Stimulated activated CD8-positive, alpha-beta memory T cell treated with anti-CD3 and anti-CD28 coated beads, Interleukin-2, amount 100 ng/mL, for 1 hour (primary cell): ENCODE measurements at places on chromosomes 16 and 17.

GRCh38 chr16:62288990-62289629, 252.9 kb upstream of the CDH8 start:
- DNase-seq = no peak

- no peak for DNase-seq
These were observed 315.6 kb downstream of the WWOX start for GRCh38 chr16:78415013-78415412.

DNA sequence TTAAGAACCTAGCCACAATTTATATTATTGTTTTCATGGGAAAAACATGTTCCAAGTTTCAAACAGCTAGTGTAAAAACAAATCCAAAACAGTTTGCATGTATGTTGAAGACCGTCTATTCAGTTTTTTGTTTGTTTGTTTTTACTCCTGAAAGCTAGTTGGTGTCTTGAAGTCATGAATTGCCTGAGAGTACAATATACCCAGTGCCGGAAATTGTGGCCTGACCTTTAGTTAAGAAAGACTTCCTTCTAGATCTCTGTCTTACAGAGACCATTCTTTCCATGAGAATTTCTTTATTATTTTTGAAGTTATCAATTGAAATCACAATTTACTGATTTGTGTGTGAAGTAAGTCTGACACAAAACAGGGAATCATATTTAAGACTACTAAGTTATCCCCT, 474.8 kb downstream of the KCNJ2 start:
- no peak for DNase-seq

DNA sequence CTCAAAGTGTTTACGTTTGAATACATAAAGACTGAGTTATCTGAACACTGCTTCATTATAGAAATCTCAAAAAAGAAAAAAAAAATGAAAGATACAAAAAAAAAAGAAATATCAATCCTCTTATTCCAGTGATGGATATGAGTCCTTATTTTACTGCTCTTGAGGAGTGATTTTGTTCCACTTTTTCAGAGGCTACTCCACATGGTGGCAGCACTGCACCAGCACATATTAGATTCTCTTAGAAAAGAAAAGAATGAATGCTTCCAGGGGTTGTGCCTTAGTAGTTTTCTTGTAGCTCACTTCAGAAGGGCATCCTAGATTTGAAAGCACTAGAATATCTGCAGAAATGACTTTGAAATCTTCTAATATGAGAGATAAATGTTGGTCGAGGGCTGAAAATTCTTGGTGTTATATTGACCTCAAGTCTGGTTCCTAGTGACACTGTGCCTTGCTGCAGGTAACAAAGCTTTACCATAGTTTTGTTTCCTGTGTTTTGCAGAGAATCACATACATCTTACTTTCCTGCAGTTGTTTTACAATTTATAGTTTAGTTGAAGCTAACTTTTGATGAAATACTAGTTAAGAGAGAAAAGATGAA, 25.9 kb downstream of the AP2B1 start:
- no peak for DNase-seq

DNA sequence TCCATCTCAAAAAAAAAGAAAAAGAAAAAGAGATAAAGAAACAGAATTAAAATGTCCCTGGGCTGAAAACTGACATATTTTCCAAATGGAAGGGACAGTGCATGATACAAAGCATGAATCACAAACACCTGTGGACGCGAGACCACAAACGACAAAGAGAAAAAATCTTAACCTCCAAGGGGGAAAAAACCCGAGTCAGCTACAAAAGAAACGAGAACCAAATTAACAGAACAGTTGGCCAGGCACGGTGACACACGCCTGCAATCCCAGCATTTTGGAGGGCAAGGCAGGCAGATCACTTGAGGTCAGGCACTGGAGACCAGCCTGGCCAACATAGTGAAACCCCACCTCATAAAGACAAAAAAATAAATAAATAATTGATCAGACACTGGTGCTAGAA, 1.9 kb downstream of the TRAP1 start:
- DNase-seq = no peak

DNA sequence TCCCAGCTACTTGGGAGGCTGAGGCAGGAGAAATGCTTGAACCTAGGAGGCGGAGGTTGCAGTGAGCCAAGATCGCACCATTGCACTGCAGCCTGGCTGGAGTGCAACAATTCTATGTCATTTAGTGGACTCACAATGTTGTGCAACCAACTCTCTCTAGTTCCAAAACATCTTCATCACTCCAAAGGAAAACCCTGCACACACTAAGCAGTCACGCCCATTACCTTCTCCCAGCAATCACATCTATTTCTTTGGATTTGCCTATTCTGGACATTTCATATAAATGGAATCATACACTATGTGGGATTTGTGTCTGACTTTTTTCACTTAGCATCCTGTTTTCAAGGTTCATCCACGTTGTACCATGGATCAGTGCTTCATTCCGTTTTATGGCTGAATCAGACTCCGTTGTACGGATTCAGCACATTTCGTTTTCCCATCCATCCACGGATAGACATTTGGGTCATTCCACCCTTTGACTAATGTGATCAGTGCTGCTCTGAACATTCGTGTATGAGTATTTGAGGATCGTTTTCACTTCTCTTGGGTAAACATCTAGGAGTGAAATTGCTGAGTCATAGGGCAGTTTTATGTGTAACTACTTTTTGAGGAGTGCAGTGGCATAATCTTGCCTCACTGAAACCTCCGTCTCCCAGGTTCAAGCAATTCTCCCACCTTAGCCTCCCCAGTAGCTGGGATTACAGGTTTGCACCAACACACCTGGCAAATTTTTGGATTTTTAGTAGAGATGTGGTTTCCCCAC, 45.4 kb upstream of the EMP2 start:
- DNase-seq = no peak

DNA sequence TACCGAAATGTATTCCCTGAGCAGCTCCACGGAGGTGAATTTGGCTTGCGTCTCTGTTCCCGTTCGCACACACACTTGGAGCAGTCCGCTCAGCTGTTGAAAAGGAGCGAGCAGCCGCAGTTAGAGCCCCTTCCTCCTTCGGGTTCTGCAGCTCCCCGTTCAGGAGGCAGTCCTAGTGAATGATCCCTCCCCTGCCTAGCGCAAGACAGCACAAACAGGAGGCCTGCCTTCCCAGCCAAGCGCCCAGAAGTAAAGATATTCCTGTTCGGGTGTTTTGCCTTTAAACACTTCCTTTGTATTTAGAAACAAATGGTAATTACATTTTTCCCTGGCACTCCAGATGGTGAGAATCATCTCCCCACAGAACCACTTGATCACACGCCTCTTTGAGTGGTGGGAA, 64.7 kb downstream of the ABCC12 start:
- DNase-seq = no peak

DNA sequence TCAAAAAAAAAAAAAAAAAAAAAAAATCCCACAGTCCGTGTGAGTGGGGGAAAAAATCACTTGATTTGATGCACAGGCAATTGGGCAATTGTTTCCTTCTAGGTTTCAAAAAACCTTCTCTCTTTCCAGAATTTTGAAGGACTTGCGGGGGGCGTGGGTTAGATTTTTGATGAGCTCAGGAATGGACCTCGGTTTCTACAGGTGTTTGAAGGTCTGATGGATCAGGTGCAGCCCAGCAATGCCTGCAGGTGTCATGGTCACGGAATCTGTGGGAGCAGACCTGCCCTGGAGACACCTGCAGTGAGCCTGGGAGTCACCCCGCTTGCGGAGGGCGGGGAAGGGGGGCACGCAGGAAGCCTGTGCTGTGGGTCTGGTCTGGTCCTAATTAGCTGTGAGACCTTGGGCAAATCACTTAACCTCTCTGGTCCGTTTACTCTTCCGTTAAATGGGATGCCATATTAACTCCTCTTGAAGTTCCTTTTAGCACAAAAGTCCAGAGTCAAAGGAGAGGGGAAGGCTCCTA, 174.2 kb downstream of the IRF8 start:
- no peak for DNase-seq

DNA sequence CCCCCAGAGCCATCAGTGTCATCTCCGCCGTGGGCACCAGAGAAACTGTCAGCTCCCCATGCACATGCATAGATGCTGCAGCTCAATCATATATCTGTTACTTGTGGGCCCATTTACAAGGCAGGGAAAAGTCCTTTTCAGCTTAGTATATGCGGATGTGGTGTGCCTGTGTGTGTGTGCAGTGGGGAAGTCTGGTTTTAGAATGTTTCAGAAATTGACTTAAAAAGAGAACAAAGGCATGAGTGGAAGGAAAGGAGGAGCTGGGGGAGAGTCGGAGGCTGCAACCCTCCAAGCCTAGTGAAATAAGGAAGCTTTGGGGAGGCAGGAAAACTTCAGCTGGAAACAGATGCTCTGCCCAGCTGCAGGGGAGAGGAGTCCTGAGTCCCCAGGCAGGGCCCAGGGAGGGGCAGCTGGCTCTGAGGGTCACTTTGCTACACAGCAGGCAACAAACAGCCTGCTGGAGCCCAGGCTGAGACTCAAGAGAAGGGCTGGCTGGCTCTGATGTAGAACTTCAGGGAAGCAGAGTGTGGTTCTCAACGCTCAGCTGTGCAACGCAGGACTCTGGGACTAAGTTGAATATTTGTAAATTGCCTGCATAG, 11.1 kb upstream of the CD300LD start:
- no peak for DNase-seq

DNA sequence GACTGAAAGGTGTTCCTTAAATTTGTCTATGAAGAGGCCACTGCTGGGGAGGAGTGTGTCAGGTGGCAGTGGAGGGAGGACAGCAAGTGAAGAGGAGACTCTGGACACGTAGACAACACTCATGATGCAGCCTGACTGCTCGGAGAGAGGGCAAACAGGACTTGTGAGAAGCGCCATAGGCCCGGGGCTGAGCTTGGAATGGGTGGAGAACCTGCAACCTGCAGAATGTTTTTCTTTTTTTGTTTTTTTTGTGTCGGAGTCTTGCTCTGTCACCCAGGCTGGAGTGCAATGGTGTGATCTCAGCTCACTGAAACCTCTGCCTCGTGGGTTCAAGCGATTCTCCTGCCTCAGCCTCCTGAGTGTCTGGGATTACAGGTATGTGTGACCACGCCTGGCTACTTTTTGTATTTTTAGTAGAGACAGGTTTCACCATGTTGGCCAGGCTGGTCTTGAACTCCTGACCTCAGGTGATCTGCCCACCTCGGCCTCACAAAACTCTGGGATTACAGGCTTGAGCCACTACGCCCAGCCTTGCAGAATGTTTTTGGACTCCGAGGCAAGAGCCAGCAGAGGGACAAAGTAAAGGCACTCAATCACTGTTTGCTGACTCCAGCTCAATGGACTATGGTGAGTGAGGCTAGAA, 18.9 kb upstream of the C17orf58 start:
- no peak for DNase-seq

GRCh38 chr16:74737521-74737920, 36.9 kb upstream of the MLKL start:
- no peak for DNase-seq

GRCh38 chr16:72913551-72913950, 134.4 kb downstream of the ZFHX3 start:
- no peak for DNase-seq

DNA sequence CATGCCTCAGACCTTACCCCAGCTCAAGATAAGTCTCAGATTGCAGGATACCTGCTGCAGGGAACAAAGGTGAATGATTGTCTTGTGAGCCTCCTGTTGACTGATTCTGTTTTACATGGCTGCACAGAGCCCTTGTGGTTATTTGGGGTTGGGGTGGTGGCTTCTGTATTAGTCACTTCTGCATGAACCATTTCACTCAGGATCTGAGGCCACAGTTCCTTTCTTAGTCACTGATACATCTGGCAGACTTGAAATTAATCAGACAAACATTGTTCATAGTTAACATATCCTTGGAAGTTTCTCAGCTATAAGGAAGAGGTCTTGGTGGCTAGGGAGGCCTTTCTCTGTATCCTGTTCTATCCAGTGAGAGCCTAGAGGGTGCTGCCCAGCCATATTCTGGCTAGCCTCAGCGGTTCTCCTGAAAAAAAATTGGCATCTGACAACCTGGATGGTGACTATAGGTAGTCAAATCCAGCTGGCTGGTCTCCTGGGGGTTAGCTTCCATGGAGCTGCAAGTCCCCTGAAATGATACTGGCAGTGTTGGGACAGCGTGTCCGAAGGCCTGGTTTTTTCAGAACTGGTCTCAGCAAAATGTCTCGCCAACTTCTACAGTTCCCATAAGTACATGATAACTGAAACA, 8.4 kb upstream of the PLK1 start:
- DNase-seq = no peak
